ENCODE measurements at places on chromosomes 3 and 15.
A peak's percentile ranks its signal among the peaks of the same experiment; 100 is the strongest.

DNA sequence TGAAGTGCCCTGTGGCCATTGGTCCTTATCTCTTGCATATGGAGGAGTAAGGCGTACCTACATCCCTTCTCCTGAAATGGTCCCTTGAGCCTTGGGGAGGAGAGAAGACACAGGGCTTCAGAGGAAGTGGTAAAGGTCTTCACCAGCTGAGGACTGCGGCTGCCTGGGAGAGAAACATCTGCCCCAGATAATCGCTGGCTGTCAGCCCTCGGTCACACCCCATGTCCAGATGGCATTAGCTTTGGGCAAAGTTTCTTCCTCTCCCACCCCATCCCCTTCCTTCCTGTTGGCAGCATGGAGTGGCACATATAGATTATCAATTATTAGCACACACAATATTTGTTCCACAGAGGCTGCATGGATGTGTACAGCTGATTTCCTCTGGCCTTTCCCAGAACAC, 61.6 kb downstream of the LRTM1 start:
- DNase-seq: no peak

DNA sequence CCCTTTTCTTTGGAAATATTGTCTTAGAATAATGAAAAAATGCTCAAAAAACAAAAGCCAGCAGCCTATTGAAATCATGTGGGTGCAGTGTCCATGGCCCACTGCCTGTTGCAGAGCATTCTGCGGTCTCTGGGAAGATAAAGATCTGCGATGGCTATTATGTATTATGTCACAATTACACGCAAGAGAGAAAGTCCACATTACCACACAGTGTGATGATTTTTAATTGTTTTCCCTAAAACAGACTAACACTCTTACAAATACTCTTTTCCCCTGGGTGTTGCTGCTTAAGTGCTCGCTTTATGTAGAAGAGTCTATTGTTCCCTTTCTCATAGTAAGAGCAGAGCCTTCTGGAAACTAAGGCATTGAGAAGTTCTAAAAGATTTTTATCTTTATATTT, 32.2 kb downstream of the SSR3 start:
- DNase-seq: no peak

GRCh38 chr15:74174958-74175253, 1.4 kb downstream of the ISLR start:
- DNase-seq: no peak

DNA sequence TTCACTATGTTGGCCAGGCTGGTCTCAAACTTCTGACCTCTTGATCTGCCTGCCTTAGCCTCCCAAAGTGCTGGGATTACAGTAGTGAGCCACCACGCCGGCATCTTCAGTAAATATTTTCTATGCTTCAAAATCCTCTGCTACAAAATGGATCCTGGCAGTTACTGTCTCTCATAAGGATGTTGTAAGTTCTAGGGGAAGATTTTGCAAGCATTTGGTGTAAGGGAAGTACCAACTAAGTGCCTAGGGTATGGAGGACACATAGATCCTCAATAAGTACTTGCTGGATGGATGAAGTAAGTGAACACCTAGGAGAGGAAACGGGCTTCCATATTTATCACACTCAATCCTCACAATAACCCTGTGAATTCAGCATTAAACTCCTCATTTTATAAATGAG, 6.6 kb downstream of the TM4SF4 start:
- DNase-seq: no peak

DNA sequence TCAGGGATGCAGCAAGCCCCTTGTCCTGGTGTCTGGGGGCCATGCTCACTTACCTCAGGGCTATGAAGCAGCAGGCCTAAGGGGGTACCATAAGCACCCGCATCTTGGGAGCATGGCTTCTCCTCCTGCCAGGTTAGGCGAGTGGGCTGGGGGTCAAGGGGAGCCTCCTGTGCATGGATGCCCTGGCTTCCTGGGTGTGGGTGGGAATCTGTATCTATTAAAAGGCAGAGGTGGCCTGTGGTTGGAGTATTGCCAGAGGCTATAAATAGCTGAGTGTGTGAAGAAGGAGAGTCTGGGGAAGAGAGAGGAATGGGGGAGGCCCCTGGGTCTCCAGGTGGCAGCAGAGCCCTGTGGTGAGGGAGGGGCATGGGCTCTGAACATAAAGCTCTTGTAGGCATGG, 19.5 kb downstream of the ACVR2B start:
- DNase-seq: no peak

DNA sequence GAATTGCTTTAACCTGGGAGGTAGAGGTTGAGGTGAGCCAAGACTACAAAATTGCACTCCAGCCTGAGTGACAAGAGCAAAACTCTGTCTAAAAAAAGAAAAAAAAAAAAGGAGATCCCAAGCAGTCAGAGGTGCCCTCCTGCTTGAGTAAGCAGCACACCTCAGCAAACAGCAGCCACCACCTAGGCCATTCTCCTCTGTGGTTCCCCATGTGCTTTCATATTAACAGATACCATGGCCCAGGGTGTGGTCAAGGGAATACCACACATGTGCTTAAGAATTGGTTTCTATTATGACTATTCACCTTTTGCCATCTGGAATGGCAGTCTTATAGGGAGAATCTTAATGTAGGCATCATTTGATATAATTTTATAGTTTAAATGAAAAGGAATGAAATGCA, 24.7 kb upstream of the CSPG5 start:
- DNase-seq: no peak

GRCh38 chr15:40282869-40283614, at the start of gene ANKRD63:
Gene ANKRD63, minus strand, starts transcription at chr15:40283064. Its CDS starts 478 bp downstream, at chr15:40282586.
- DNase-seq: no peak

- DNase-seq: no peak
Observed at GRCh38 chr15:76342382-76343201, 6.0 kb downstream of the ISL2 start.

DNA sequence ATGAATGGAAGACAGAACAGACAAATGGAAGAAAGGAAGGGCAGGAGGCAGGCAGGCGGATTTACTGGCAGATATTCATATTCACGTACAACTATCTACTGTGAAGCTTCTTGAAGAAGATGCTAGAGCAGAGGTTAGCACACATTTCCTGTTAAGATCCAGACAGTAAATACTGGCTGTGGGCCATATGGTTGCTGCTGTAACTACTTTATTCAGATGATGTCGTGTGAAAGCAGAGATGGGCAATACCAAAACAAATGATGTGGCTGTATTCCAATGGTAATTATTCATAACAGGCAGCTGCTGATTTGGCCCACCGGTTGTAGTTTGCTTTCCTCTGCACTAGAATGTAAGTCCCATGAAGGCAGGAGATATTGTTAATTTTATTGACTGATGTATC, 115.7 kb upstream of the PRTG start:
- no peak for DNase-seq

DNA sequence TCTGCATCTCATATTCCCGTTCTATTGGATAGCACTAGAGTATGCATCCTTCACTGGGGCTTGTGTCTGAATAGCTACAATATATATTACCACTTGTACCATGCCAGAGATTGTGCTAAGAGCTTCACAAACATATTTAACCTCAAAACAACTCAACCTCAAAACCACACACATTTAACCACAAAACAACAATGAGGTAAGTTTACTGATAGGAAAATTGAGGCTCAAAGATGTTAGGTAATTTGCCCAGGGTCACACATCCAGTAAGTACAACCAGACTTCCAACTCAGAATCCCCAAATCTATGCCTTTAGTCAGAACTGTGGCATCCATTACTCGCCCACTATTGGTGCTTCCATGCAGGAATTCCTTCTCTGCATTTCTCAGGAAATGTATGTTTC, 220.0 kb downstream of the FAM43A start:
- DNase-seq: peak; percentile 28

GRCh38 chr3:175001091-175001490, 142.0 kb downstream of the NAALADL2 start:
- DNase-seq: no peak

DNA sequence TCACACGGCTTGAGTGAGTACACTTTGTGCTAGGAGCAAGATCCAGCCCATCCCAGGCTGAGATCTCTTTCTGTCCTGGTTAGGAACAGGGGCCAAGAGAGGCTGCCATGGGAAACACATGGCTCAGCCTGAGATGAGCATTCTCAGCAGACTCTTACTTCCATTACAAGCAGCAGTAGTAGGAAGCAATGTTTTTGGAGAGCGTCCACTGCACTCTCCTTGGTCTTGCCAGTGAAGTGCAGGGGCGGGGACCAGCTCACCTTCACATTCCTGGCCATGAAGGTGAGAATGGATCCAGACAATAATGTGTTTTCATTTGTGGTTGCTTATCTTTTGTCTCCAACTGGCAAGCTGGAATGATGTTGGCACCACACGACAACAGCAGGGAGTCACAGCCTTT, 24.7 kb downstream of the ZNF80 start:
- DNase-seq: no peak

DNA sequence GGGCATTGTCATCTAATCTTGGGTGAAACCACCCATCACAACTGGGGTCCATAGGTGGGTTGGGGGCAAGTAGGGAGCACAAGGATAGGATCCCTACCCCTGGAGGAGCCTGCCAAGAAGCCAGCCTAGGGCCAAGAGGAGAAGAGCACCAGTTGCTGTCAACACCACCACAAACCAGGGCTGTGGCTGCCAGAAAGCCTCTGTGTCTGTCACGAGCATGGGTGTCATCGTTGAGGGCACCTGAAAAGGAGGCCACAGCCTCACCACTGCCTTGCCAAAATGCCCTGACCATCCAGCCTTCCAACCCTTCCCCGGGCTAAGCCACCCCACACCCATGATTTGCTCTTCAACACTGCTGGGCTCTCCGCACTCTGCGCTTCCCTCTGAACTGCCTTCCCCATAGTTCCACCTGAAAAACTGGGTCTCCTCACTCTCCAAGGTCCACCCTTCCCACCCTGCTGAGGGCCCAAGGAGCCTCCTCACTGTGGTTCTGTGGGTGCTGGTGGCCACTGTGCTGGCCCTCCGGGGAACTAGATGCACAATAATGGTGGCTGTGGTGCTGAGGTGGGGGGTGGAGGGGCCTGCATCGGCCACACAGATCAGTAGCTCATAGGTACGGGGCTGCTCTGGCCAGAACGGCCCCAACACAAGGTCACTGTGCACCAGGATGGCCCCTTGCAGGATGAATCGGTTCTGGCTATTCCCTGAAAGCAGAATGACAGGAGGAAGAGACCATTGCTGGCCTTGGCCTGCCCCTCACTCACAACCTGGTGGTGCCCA, 6.2 kb upstream of the IP6K1 start:
- no peak for DNase-seq

DNA sequence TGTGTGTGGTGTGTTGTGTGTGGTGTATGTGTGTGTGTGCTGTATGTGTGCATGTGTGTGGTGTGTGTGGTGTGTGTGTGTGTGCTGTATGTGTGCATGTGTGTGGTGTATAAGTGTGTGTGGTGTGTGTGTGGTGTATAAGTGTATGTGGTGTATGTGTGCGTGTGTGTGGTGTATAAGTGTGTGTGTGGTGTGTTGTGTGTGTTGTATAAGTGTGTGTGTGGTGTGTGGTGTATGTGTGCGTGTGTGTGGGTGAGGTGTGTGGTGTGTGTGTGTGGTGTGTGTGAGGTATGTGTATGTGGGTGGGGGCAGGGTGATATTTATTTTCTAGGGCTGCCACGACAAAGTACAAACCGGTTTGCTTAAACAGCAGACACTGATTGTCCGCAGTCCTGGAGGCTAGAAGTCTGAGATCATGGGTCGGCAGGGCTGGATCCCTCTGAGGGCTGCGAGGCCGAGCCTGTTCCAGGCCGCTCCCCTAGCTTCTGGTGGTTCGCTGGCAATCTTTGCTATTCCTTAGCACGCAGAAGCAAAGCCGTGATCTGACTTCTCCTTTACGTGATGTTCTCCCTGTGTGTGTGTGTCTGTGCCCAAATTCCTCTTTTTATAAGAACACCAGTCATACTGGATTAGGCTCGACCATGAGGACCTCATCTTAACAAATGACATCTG, 160.2 kb downstream of the XXYLT1 start:
- no peak for DNase-seq

DNA sequence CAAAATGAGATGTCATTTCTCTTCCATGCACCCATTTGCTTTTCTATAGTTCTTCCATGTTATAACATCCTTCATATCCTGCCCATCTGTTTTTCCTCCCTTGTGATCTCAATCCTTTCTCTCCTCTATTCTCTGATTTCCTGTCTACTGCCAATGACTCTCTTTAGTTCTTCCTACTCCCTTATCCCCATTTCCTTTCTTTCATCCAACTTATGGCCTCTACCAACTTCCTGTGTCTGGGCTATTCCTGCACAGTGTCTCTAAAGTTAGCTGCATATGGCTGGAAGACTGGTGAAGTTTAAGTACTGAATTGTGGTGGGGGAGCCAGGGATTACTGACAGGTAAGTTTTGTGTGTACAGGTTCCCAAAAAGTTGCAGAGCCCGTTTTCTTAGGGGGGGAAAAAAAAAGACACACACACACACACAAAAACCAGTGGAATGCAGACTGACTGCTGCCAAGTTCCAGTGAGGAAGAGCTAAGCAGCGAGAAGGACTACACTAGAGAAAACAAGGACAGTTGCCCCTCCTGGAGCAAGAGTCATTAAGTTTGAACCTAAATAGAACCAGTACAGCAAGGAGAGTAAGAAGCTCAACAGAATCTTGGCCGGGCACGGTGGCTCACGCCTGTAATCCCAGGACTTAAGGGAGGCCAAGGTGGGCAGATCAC, 28.8 kb downstream of the XRN1 start:
- DNase-seq: no peak

GRCh38 chr3:32873531-32874130, 55.8 kb downstream of the TRIM71 start:
- no peak for DNase-seq

DNA sequence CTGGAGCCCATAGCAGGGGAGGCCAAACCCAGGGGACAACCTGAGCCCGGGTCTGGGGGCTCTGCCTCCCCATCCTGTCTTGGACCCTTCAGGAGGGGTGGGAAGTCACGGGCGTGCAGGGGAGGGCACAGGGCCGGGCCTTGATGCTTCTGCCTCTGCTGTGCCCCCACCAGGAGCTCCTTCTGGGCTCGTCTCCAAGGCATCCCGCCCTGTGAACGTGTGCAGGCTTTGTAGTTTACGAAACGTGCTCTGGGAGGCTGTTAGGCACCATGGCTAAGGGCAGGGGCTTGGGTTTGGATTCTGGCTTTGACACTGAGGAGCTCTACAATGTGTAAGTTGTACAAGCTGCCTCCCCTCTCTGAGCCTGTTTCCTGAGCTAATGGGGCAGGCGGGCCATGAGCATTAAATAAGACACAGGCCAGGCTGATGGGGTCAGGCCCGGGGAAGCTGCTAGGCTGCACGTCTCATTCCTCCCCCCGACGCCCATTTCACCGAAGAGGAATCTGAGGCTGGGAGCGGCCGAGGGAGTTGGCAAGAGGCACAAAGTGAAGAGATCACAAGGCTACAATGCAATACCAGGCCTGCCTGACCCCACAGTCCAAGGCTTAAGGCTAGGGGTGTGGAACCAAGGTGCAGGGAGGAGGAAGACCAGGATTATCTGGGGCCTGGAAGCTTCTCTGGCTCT, 19.6 kb downstream of the PLXND1 start:
- no peak for DNase-seq

GRCh38 chr15:85028416-85028815, 46.8 kb downstream of the PDE8A start:
- DNase-seq: no peak

DNA sequence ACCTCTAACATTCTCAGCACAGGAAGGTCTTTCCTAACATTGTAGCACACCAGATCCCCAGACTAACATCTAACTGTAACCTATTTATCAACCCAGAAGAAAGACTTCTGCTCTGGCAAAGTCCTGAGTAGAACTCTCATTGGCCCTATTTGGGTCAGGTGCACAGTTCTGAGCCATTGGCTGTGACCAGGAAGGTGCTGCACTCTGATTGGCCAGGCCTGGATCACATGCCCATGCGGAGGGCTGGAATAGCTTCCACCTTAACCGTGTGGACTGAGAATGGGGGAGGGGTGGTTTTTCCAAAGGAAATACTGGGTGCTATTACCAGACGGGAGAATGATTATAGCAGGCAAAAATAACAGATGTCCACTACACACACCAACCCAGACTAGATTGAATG, 11.5 kb downstream of the FEZF2 start:
- DNase-seq: no peak

GRCh38 chr3:49132437-49133225, at the start of gene LAMB2:
Gene LAMB2, minus strand, starts transcription at chr3:49133050. Its CDS starts 183 bp downstream, at chr3:49132867.
- no peak for DNase-seq
